ENCODE measurements at places on chromosomes 3 and 15. TPM values are rescaled to one million over a fixed set of nuclear protein-coding genes. Genes with fewer than 3 reads are reported as not detected.

The RTP1 gene
- not detected for total RNA-seq

The TMEM266 gene
- not detected for total RNA-seq

The HTD2 gene
- total RNA-seq, result 7.3 TPM

The C15orf62 gene
- total RNA-seq, result 1.4 TPM

The CHAC1 gene
- 2.7 TPM for total RNA-seq

The PIGZ gene
- total RNA-seq, result 3.1 TPM

The ONECUT1 gene
- not detected for total RNA-seq

The PYGO1 gene
- not detected for total RNA-seq

The ST6GAL1 gene
- 117 TPM for total RNA-seq

The FEZF2 gene
- total RNA-seq, result not detected

The CHST14 gene
- 17.4 TPM for total RNA-seq

The ANKRD63 gene
- total RNA-seq, result not detected

The PLCH1 gene
- 0.59 TPM for total RNA-seq

The CCR3 gene
- 0.16 TPM for total RNA-seq

The XCR1 gene
- total RNA-seq, result 0.05 TPM

The SERPINI1 gene
- total RNA-seq, result 2.1 TPM

The C2CD4B gene
- total RNA-seq, result 0.09 TPM

The CP gene
- not detected for total RNA-seq

The COLQ gene
- 3.9 TPM for total RNA-seq

The ADAMTSL3 gene
- 0.07 TPM for total RNA-seq

The RBMS3 gene
- total RNA-seq, result 0.41 TPM

The MASP1 gene
- total RNA-seq, result not detected

The KBTBD12 gene
- not detected for total RNA-seq

The MINAR1 gene
- 0.95 TPM for total RNA-seq

The SECISBP2L gene
- 31.6 TPM for total RNA-seq

The ETV5 gene
- 0.16 TPM for total RNA-seq
